Right lung (tissue), 10 donors: ENCODE measurements at places on chromosomes 2 and 18.

GRCh38 chr2:233519787-233520611 is 46.6 kb downstream of the USP40 start:
- DNase-seq = no peak

DNA sequence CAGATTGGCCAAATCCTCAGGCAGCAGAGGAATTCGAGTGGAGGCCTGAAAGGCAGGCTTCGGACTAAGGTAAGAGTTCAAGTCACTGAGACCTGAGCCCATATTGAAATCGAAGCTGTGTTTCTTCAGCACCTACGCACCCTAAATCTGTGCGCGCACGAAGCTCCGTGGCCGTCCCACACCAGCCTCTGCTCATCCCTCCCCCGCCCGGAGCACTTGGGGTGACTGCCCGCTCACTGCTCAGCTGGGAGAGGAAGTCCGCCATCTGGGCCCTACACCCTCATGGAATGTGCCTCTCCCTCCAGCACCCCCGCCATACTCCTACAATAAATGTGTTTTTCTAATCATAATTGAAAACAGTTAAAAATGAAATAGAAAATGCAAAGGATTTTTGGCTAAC is 734.5 kb downstream of the GALR1 start:
- DNase-seq = no peak

GRCh38 chr2:172442072-172442895 is 14.9 kb downstream of the ITGA6 start:
- no peak for DNase-seq

DNA sequence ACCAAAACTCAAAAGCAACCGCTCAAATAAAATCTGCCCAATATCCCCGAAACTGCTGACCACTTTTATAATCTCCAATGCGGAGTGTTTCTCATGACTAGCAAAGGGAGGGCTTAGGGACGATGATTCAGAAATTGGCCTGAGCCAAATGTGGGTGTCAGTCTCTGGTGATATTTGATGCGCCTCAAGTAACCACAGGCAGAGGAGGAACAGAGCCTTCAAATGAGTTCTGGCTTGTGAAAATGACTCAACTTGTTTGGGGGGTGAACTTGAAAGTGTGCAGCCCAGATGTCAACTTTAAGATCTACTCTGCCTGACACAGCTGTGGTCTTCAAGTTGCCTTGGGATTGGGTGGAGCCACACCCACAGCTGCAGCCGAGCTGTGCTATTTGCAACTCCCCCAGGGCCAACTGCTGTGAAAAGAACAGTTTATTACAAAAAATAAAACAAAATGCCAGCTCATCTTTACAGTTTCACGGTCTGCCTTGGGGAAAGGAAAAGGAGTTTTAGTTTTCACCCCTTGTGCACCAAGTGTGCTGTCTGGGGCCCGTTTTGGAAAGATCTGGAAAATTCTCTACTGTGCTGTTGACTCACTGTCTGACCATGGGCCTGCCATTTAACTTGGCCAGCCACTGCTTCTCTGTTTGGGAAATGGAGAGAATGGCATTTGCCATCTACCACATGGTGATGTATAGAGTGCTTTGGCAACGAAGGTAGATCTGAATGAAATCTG is 222.1 kb downstream of the MTX2 start:
- no peak for DNase-seq

DNA sequence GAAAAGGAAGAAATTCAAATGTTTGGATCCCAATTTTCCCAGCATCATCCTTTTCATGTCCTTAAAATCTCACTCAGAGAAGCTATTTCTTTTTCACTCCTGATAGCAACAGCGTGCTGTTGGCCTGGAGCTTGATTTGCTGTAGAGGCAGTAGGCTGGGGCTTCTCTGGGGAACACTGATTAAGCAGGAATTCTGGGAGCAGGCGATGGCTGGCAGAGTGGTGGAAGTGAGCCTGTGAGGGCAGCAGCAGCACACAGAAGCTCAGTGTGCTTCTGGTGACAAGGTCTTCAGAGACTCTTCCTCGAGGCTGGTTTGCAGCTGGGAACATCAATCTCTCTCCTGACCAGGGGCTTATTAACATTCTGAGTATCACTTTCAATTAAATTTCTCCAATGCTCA is 284.6 kb downstream of the DPP10 start:
- no peak for DNase-seq

DNA sequence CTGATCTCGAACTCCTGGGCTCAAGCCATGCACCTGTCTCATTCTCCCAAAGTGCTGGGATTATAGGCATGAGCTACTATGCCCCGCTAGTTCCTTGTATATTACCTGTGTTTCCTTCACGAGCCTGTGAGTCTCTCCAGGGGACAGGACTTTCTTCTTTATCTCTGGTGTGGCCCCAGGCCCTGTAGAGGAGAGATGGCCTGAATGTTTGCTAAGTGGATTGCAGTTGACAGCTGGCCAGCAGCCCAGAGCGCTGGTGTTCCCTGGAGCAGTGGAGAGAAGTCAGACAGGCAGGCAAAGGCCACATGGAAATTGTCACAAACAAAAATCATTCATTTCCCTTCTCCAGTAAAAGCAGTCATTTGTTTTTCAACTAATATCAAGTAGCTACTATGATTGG is 17.9 kb downstream of the LPIN1 start:
- DNase-seq = no peak

GRCh38 chr18:27685807-27686412 is 491.0 kb downstream of the CDH2 start:
- peak; percentile 17 for DNase-seq

DNA sequence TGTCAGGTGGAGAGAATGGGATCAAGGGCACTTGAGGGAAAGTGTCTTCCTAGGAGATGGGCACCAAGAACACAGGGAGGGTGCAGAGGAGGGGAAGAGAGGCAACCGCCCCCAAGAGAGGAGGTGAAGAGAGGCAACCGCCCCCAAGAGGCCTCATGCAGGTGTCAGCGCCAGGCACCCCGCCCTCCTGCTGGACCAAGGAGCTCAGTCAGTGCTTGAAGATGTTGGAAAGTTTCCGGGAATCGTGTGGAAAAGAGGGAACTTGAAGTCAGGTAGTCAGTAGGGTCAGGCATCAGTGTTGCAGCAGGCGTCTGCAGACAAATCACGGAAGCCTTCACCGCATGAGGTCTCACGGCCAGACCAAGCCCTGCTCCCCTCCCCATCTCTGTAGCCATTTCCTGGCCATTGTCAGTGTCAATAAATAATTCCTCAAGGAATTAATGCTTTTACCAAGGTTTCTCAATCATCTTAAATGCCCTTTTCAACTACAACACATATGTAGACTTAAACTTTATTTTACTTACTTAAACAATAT is 353.1 kb downstream of the EIPR1 start:
- no peak for DNase-seq

GRCh38 chr18:56748698-56749268 is 97.6 kb downstream of the WDR7 start:
- peak; percentile 20 for DNase-seq

DNA sequence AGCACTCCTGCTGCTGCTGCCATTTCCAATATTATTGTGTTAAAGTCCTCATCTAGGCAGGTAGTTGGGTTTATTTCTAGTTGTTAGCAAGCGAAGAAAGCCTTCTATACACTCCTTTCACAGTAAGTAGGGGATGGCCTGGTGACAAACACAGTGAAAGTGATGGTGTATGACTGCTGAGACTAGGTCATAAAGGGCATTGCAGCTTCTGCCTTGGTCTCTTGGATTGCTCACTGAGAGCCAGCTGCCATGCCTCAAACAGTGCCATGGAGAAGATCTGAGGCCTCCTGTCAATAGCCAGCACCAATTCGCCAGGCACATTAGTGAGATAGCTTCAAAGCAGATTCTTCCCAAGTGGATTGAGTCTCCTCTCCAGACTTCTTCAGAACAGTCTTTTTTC is 27.6 kb upstream of the MSTN start:
- DNase-seq = no peak

DNA sequence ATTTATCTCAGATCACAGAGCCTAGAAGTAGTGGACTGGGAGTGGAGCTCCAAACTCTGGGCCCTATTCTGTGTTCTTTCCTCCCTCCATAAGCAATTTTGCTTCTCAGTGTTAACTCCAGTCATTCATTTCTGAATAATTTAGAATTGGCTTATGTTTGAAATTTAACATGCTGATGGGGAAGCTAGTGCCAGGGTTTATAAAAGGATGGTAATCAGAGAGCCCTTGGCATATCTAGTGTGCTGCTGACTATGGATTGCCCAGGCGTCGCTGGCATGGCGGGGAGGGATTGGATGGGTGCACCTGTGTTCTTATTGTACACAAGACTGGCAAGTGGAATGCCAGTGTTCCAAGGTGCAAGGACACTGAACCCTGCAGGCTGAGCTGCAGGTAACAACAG is 177.1 kb downstream of the ACOXL start:
- no peak for DNase-seq
